T-cell (primary cell): ENCODE measurements at places on chromosomes 11 and 22.

- DNase-seq, result no peak
These were observed 43.0 kb upstream of the NTM start for GRCh38 chr11:131327421-131327820.

GRCh38 chr11:34601085-34601444 is 19.8 kb upstream of the EHF start:
- DNase-seq, result no peak

- no peak for DNase-seq
These were observed 4.6 kb downstream of the HMBS start for GRCh38 chr11:119089319-119089718.

GRCh38 chr11:128502726-128503125 is 84.6 kb downstream of the ETS1 start:
- no peak for DNase-seq

GRCh38 chr11:8375932-8376331 is 112.3 kb upstream of the LMO1 start:
- no peak for DNase-seq

GRCh38 chr11:13045734-13046133 is 36.6 kb downstream of the RASSF10 start:
- no peak for DNase-seq

DNA sequence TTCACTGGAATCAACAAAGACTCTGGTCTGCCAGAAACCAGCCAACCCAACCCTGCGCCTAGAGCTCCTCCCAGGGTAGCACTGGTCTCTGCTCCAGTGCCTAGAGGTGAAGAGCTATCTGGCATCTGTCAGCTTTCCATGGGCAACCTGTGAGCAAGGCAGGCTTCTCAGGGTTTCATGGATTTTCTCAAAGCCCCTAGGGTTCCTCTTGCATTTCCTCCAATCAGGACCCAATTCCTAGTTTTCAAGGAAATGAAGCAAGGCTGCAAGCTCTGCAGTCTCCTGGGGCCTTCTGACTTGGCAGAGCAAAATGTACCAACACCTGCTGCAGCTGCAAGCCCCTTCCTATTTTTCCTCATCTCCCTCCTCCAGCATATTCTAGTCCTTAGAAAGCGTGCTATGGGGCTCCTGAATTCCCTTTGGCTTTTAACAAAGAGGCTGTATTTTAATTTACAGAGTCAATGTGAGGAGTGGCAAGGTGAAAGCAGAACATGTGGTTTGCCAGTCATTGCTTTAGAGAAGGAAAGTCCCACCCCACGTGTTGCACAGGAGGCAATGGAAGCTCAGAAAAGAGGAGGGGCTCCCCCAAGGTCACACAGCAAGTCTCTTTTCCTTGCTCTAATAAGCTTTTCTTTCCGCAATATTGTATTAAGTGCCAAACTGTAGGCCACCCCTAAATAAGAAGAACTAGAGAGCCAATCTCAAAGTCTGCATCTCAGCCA is 33.0 kb upstream of the RIC3 start:
- no peak for DNase-seq

DNA sequence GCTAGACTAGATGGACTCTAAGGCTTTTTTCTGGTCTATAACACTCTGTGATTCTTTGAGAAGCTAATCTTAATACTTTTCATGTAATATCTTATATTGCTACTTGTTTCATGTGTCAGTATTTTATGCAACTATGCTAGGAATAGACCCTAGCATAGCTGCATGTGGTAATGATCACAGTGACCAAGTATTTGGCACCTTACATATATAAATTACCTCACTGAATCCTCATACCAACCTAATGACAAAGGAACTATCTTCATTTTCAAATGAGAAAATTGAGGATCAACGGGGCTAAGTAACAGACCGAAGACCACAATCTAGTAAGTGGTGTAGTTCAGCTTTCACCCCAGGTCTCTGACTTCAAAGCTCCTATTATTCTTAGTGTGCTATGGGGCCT is 327.3 kb upstream of the PITPNB start:
- DNase-seq, result no peak

GRCh38 chr11:126545057-126545555 is 189.6 kb downstream of the ST3GAL4 start:
- no peak for DNase-seq

DNA sequence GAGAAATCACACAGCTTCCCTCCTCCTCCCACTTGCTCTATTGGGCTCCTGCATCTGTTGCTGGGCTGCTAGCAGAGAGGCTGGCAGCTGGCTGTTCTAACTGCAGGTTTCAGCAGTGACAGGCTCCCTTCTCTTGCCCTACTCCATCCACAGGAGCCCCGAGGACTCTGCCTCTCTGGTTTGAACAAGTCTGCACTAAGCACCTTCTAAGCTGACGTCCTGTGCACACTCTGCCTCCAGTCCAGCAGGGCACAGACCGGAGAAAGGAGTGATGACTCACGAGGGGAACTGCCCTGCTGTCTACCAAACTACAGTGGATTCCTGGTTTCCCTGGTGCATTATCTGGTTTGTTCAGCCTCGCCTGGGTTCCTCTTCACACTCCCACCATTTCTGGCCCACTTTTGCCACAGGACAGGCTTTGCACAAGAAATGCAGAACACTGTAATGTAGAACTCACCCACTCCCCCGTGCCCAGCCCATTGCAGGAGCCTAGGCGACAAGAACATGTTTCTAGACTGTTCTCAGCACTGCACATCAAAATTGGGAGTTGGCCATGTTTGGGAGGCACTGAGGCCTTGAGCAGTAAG is 26.0 kb downstream of the IL10RA start:
- DNase-seq, result no peak

DNA sequence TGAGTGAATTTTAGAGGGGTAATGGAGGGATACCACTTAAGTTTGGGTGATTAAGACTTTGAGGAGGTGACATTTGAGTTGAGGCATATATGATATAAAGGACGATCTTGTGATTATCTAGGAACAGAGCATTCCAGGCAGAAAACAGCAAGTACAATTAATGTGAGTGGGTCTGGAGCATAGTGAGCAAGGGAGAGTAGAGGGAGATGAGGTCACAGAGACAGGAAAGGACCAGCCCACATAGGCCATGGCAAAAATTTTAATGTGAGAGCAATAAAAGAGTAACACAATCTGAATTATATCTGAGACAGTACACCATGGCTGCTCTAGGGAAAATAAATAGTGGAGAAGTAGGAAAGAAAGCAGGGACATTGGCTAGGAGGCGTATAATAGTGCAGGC is 14.5 kb upstream of the HSPA8 start:
- no peak for DNase-seq

DNA sequence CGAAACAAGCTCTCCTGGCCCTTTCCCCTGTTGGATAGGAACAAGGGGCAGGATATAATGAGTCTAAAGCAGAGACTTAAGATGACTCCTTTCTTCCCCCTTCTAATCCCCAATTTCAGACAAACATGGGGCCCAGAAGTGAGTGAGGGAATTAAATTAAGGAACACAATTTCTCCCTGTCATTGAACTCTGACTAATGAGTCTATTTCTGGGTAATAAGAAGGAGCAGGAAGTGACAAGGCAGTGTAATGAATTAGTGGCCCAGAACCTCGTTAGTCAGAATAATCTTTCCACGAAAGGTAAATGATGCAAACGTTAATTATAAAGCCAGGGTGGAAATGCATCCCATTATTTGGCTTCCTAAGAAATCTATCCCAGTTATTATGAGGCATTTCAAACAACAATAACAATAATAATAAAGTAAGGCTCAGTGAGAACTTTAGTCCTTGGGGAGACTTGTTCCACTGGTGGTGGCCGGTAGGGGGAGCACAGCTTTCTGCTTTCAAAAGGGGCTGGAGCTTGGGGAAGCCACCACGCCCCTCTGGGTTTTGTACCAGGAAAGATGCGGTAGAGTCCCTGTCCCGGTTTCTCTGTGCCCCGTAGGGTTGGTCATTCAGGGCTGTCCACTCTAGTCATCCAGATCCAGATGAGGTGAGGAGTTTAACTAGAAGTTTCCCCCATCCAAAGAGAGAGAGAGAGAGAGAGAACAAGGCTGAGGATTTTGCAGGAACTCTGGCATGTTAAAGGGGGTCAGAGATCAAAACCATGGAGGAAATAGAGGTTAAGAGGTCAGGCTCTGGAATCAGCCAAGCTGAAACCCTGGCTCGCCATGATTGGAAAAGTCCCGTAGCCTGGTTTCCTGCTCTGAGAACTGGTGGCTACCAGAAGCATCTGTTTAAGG is 298.3 kb downstream of the NTM start:
- DNase-seq, result no peak

GRCh38 chr22:21919526-21920307 is 32.9 kb downstream of the PPM1F start:
- DNase-seq, result no peak

DNA sequence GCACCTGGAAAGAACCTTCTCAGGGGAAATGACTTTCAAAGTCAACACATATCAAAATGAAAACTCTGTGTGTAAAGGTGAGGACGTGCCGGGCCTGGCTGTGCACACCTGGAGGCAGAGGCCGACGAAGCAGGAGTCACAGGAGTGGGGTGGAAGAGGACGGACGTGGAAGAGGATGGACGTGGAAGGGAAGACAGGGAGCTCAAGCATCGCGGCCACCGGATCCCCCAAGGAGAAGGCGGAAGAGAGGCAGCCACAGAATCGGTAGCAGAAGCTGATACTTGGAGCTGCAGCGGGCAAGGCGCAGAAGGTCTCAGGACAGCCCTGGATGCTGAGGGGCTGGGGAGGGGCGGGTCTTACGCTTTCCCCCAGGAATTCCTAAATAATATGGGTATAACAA is 519.8 kb downstream of the BRD1 start:
- no peak for DNase-seq

GRCh38 chr11:13920756-13921155 is 41.8 kb upstream of the SPON1 start:
- DNase-seq, result no peak

DNA sequence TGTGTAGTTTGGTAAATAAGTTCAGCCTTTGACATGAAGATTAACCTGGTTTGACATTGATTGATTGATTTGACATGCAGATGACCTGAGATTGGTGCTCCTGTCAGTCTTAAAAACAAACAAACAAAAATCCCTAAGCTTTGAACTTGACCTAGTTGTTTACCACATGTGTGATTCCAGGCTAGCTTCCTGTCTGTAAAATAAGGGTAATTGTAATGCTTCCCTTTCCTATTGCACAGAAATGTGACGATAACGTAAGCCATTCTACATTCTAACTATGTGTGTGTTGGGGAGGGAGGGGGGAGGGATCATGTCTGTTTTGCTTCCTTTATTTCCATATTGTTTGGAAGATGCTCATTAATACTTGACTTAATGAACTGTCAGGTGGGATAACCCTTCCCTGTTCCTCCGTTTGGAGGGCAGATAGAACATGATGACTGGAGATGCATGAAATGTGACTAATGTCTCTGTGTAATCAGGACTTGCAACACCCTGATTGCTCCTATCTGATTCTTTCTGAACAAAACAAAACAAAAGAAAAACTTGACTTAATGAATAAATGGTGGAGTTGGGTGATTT is 106.1 kb upstream of the CLMP start:
- no peak for DNase-seq

- no peak for DNase-seq
These were observed 21.2 kb downstream of the KMT5B start for GRCh38 chr11:68191661-68192579.

GRCh38 chr22:50282361-50283155 is 12.4 kb upstream of the MAPK11 start:
- no peak for DNase-seq

- DNase-seq, result peak; percentile 40
These were observed 20.0 kb downstream of the TRMU start for GRCh38 chr22:46355369-46355995.

DNA sequence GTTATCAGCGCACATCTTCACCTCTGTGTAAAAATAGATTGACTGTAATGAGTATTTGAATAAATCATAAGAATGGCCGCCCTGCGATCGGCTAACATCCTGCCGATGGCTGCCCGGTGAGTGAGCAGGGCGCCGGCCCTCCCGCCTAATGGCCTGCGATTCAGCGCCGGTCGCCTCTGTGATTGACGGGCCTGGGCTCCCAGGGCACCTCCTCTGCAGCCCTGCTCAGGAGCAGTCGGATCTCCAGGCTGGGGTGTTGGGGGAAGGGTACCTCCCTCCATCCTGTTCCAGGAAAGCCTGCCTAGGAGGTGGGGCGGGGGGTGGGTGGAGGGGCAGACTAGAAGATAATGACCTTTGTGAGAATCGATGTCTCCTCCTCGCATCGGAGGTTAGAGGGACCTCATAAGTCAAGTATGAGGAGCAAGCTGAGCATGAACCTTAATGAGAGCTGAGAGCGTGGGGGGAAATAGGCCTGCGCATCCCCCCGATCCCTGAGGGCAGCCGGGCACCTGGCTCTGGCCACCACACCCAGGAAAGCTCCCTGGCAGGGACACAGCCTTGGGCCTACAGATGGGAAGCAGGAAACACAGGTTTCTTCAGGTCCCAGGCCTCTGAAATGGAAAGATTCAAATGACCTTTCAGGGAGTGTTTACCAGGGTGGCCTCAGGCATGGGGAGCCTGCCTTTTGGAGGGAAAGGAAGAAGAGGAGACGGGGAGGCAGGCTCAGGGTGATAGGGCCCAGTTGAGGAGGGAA is 71.7 kb downstream of the PKNOX2 start:
- DNase-seq, result no peak

GRCh38 chr22:29167032-29167911 is 38.4 kb upstream of the EMID1 start:
- peak; percentile 9 for DNase-seq

GRCh38 chr11:1772270-1773130 is 8.8 kb upstream of the CTSD start:
- peak; percentile 50 for DNase-seq

DNA sequence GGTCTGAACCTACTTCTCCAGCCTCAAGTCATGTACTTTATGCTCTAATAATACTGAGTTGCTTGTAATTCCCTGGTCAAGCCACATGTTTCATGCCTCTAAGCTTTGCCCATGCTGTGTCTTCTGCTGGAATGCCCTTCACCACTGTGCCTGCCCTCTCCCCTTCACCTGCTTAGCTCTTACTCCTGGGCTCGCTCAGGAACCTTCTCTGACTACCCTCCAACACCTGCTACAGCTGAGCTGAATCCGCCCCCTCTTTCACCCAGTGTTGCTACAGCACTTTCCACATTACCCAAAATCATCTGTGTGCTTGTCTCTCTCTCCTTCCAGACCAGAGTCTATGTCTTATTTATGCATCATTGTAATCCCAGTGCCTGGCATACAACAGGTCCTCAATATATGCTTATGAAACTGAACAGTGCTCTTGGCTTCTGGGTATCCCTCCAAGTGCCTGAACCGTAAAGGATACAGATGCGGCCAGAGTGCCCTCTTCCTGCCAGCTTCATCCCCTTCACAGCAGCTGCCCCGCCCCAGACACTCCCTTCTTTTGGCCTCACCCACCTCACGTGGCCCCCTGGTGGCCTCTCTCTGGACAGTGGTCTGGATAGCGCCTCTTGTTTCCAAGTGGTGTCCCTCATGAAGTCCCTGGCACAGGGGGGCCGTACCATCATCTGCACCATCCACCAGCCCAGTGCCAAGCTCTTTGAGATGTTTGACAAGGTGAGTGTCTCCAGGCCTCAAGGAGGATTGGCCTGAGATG is 7.1 kb downstream of the ABCG4 start:
- DNase-seq, result no peak

GRCh38 chr22:20550851-20551744 is 43.7 kb downstream of the MED15 start:
- peak; percentile 66 for DNase-seq

GRCh38 chr11:65558930-65559509 is 861 bp upstream of the LTBP3 start:
- no peak for DNase-seq

GRCh38 chr22:36901411-36902142 is 11.9 kb upstream of the CSF2RB start:
- DNase-seq, result peak; percentile 22
